ENCODE measurements at places on chromosomes 3 and 15. TPM values are rescaled to one million over a fixed set of nuclear protein-coding genes. Genes with fewer than 3 reads are reported as not detected.

DNA sequence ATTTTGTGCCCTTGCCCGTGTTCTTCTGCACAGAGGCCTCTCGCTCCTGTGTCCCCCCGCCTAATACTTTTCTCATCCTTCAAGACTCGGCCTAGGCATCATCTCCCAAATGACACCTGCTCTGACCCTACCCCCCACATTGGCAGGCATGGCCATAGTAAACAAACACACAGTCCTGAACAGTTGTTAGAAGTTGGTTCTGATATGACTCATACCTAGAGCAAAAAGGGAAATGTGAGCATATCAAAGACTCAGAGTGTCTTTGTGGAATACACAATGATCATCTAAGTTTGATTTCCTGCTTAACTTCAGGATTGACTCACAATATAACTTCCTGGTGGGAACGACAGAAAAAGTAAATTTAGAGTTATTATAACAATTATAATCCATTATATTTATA lies 120.5 kb downstream of the POLR2M start:
- no peak for DNase-seq

Gene TCAIM
- 21.0 TPM for total RNA-seq

DNA sequence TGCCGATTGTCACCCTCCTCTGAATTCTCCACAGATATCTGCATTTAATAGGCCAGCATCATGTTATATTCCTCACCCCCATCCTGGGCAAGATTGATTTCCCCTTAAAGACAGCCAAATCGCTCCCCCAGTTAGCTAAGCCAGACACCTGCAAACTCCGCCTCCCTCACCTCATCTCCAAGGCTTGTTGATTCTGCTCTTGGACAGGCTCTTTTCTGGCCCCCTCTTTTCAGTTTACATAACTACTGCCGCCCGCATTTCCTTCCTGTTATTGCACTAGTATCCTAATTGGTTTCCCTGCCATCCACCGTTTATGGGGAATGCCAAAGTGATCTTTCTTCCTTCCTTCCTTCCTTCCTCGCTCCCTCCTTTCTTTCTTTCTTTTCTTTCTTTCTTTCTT lies 214.7 kb upstream of the MRPL3 start:
- no peak for DNase-seq

Gene CD200
- 0.11 TPM for total RNA-seq

Gene CLSTN2
- 0.27 TPM for total RNA-seq
